ENCODE measurements at places on chromosomes 1 and 21.
A peak's percentile ranks its signal among the peaks of the same experiment; 100 is the strongest.

- no peak for DNase-seq
Measured at GRCh38 chr1:149844101-149844500, 55.3 kb upstream of the BOLA1 start.

GRCh38 chr1:245645406-245645805 is 490.6 kb downstream of the KIF26B start:
- DNase-seq, result peak; percentile 29

DNA sequence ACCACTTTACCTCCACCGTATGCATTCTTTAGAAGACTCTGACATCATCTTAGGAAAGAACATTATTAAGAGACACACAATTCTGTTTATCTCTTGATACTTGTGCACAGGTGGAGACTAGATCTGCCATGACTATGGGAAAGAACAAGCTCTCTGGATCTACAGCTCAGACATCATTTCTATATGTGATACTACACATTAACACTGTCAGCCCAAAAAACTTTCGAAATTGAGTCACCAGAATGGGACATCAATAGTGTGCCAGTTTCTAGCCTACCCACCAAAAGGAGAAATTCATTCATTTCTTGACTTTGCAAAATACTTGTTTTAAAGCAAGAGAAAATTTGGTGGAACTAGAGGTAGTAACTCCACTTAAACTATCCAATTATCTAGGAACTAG is 6.0 kb upstream of the EVI5 start:
- DNase-seq, result no peak

DNA sequence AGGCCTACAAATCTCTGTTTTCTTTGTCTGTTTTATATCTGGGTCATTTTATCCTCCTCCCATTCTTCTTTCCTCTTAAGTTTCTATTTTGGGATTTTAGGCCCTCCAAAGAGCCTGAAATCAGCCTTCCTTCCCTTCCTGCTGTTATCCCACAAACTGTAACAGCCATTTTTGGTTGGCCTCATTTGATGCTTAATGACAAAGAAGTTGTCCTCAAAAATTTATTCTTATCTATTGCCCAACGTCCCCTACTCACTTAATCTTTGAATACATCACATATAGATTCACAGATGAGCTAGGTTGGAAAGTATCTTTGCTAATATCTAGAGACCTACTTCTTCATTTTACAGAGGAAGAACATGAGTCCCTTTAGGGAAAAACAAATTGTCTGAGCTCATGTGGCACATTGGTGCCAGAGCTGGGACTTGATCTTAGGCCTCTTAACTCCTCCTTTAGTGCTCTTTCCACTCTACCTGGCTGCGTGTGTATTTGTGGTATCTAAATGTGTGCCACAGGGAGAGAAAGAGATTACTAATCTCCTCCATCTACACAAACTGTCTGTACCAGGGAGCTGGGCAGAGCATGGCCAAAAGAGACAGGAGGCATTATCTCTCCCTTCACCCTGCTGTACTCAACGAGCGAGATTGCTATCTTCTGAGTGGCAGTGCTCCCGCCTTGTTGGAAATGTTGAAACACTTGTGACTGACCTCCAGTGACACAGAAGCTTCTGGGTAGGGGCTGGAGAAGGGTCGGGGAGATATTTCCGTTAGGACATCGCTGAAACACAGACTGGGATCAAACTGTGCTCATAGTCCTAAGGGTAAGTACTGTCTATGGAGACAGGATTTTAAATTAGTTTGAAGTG is 30.1 kb downstream of the RHEX start:
- no peak for DNase-seq

DNA sequence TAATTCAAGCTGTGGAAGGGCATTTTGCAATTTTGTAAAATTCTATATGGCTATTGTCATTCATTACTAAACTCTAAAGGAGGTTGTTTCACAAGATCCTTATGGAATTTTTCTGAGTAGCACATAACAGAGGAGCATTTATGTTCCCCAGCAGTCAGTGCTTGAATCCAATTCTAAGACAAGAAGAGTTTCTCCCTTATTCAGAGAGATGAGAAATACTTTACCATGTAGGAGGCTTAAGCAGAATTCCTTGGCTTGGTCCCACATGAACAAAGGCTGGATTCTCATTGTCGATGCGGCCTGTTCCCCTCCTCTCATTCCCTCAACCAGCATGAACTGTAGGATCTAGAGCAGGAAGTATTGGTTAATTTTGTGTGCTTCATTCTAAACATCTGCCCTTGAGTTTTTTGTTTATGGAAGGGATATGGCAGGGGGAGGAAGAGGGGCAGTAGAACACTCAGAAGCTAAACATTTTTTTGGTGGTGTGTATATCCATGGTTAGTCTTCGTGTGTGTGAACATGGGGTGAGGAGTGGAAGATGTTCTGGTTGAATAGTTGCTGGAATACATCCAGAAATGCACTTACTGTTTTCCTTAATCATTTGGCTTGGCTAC is 74.3 kb downstream of the LAMC1 start:
- peak; percentile 12 for DNase-seq

- DNase-seq, result no peak
Measured at GRCh38 chr1:164576291-164577271, 17.6 kb downstream of the PBX1 start.

- no peak for DNase-seq
Measured at GRCh38 chr1:201791779-201792173, 37.2 kb upstream of the IPO9 start.

DNA sequence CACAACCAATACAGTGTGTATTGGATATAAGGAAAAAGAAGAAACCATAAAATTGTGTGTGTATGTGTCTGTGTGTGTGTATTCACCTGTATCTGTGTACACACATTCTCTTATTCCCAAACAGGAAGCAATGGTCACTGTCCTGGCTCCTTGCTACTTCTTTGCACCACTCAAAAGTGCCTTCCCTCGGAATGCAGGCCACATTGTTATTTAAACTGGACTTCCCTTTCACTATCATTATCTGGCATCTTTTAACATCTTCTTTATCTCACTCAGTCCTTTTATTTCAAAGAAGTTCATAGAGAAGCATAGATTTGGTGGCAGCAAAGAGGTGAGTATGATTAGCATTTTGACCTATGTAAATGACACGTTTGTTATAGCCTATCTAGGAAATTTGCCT is 803.7 kb downstream of the NCAM2 start:
- DNase-seq, result no peak

GRCh38 chr1:11858968-11859871 is 475 bp upstream of the NPPB start:
- peak; percentile 59 for DNase-seq

- peak; percentile 99 for DNase-seq
Measured at GRCh38 chr1:19814681-19815503, at the start of gene RNF186. Gene RNF186 (minus strand): TSS chr1:19815283. CDS start chr1:19815101, 182 bp downstream.

DNA sequence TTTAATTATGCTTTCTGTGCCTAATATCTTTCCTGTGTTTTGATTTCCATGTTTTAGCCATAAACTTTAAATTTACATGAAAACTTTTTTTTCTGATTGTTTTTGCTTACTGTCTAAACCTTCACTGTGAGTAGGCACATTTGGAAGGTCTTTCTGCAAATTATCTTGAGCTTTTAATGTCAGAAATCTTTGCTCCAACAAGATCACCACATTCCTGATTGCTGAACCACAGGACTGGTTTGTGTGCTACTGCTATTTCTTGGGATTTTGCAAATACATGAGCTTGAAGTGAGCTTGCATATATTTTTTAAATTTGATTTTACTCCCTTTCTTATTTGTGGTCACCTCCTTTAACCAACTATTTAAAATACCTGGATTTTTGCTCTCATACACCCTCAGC is 61.3 kb downstream of the PTBP2 start:
- no peak for DNase-seq

DNA sequence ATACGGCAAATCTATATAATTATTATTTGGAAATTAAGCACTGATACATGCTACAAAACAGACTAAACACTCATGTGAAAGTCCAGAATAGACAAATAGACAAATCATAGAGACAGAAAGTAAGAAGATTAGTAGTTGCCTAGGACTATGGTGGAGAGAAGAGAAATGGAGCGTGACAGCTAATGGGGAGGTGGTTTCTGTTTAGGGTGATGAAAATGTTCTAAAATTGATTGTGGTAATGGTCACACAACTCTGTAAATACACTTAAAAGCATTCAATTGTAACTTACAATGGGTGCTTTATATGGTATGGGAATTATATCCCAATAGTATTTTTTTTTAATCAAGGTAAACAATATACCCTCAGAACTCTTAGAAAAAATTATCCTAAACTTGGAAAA is 20.4 kb upstream of the ITLN2 start:
- no peak for DNase-seq

DNA sequence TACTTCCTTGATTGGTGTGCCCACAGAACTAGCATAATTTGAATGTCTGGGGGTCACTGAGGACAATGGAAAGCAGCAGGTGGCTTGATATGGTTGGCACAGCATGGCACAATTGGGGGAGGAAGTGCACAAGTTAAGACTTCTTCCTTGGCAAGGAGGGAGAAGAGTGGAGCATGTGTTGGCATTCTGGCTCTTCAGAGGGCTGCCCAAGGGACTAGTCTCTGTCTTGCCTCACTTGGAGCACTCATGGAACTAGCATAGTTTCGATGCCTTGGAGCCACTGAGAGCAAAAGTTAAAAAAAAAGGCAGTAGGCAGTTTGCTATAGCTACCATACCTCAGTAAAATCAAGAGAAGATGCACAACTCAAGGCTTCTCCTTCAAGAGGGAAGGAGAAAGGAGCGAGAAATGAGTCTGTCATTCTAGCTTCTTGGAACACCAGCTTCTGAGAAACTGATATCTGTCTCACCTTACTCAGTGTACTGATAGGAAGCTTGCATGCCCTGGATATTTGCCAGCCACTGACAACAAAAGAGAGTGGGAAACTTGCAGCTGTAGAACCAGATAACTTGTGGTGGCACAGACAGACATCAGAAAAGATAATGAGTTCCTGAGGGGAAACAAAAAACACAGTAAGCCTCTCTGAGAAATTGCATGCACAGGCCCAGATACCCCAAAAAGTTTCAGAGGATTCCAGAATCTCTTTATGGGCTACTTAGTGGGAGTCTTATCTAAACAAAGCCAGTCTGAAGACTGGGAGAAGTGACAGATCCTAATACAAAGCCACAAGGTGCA is 207.5 kb upstream of the SAMSN1 start:
- no peak for DNase-seq

- no peak for DNase-seq
Measured at GRCh38 chr1:152160576-152160975, 1.5 kb upstream of the RPTN start.

DNA sequence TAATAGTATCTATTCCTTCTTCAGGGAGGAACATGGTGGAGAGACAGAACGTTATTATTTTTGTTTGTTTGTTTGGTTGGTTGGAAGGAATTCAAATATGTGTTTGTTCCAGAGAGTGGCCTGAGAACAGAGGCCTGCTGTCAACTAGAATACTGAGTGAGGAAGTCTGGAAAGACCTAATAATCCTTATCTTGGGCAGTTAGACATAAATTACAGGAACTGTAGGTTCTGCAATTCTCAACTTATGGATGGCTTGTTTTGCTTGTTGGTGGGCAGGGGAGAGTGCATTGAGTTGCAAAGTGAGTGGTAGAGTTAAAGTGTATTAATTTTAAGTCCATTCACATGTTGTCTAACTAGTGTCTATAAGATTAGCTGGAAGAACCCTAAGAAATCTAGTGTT is 197.6 kb downstream of the BACH1 start:
- no peak for DNase-seq

DNA sequence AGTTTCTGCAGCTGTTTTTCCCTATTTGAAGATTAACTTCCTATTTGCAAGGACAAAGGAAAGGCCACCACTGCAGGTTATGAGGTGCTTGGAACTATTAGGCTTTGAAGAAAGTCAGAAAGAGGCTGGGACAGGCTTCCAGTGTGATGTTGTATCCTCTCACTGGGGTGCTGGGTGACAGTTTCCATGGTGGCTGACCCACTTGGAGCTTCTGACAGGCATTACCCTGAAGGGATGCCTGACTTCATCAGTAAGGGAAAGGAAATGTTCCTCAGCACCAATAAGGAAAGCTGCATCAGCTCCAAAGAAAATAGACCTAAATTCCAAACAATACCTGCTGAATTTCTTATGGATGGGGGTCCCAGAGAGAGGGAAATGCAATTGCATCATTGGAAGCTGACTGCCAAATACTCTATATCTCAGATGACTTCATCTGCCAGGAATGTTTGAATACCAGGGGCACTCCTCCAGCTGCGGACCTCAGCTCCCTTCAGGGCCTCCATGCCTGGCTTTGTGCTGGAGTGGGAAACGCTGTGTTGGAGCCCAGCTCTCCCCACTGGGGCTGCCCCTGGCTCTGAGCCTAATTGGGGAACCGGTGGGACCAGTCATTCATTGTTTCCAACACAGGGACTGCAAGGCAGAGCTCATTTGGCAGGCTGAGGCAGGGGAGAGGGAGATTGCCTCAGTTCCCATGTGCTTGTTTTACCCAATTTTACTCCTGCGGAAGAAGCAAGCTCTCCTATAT is 76.6 kb downstream of the RGL1 start:
- peak; percentile 44 for DNase-seq

DNA sequence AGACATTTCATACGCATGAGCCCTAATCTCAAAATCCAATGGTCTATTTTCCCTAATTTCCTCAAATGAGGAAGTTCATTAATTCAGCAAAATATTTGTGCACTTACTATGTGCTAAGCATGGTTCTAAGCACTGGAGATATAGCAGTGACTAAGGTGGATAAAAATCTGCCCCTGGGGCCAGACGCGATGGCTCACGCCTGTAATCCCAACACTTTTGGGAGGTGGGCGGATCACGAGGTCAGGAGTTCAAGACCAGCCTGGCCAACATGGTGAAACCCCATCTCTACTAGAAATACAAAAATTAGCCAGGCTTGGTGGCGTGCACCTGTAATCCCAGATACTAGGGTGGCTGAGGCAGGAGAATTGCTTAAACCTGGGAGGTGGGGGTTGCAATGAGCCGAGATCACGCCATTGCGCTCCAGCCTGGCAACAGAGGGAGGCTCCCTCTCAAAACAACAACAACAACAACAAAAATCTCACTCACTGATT is 4.3 kb upstream of the MIIP start:
- DNase-seq, result no peak

DNA sequence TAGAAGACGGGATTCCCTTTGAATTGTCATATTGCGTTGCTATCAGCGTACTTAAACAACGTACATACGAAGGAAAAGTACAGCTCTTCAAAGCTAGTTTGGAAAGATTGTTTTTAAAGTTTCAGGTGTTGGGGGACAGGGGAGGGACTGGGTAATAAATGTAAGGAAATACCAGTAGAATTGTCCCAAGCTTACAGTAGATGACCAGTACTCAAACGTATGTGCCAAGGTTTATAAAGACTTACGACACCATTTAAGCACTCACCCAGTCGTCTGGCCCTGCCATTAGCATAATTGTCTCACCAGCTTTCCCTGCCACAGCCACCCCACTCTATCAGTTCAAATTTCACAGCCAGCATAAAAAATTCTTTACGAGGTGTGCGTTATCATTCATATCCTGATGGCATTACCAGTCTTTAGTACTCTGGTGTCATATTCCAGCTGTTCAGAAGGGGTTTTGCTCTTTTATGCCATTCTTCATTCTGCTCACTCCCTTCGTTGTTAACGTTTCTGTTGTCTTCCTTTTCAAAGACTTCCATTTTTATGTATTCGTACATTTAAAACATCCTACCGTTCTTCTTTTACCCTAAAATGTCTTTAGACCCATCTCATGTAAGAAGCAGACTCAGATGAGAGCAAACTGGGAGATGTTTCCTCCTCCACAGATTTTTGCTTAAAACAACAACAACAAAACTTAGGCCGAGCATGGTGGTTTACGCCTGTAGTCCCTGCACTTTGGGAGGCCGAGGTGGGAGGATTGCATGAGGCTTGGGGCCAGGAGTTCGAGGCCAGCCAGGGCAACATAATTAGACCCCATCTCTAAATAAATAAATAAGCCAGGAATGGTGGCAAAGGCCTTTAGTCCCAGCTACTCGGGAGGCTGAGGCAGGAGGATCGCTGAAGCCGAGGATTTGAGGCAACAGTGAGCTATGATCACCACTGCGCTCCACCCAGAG is 1.0 kb upstream of the HP1BP3 start:
- peak; percentile 53 for DNase-seq
